ENCODE measurements at places on chromosomes 12 and 14.

- DNase-seq, result no peak
Observed at GRCh38 chr12:79388011-79388410, 302.8 kb downstream of the PAWR start.

GRCh38 chr12:53344824-53345485, 8.8 kb upstream of the SP7 start:
- DNase-seq, result peak; percentile 69

GRCh38 chr12:113261847-113262470, 40.7 kb downstream of the TPCN1 start:
- DNase-seq, result no peak

DNA sequence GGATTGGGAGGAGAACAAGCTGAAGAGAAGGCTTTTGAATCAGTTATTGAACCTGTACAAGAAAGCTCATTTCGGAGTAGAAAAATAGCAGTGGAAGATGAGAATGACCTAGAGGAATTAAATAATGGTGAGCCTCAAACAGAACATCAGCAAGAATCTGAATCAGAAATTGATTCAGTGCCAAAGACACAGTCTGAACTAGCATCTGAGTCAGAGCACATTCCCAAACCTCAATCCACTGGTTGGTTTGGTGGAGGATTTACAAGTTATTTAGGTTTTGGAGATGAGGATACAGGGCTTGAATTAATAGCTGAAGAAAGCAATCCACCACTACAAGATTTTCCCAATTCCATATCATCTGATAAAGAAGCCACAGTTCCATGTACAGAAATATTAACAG, 13.5 kb downstream of the MIA2 start:
- no peak for DNase-seq

- DNase-seq, result no peak
Observed at GRCh38 chr14:35258420-35258819, 33.8 kb upstream of the PSMA6 start.

DNA sequence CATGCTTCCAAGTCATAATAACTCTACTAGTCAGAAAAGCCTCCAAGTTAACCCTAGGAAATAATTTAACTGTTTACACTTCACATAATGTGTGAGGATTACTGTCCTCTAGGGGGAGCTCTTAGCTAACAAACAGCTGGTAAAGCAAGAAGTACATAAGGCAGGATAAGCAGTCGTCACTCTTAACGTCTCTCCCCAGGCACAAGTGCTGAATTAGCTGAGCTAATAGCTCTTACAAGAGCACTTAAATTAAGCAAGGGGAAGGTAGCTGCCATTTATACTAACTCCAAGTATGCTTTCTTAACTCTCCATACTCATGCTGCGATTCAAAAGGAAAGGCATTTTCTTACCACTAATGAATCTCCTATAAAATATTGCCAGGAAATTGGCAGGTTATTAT, 79.3 kb upstream of the TSPAN11 start:
- DNase-seq, result no peak
